Fibroblast of lung (primary cell): ENCODE measurements at places on chromosomes 1 and 21. TPM values are rescaled to one million over a fixed set of nuclear protein-coding genes. Genes with fewer than 3 reads are reported as not detected.

DNA sequence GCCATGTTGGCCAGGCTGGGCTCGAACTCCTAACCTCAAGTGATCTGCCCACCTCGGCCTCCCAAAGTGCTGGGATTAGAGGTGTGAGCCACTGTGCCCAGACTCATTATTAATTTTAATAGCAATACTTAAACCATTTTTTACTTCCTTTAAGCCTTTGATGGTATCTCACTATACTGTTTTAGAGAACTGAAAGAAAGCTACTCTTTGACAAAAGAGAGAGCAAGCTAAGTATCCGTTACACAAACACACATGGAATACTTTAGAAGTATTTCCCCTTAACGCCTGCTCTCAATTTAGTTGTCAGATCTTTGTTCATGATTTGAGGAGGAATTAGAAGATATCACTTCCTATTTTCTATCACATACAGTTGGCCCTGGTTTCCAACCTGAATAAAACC lies 189.4 kb downstream of the COP1 start:
- no peak overlapping the region for H3K27ac ChIP-seq
- H3K36me3 ChIP-seq, result no peaks in the 10 kb centered on the region

DNA sequence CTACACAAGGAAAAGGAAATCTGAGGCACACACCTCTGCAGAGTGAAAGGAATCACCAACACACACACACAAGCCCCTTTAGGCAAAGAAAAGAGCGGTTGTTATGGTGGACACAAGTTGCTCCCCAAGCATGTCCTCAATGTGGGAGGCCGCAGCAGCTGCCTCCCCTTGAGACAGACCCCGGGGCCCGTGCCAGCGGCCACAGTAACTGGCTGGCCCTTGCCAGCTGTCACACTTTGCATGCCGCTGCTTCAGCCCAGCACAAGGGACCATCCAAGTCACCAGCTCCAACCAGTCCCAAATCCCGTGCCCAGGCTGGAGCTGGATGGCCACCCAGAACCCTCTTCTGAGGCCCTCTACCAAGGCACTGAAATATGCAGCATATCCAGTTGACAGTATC lies 2.9 kb upstream of the OLIG1 start:
- H3K27me3 ChIP-seq, result peaks cover 63% of the 10 kb centered on the region
- no peaks in the 10 kb centered on the region for H3K36me3 ChIP-seq
- H3K4me3 ChIP-seq, result no peak overlapping the region
- no peaks in the 10 kb centered on the region for H3K4me1 ChIP-seq
- DNase-seq, result no peak

- no peaks in the 10 kb centered on the region for H3K4me1 ChIP-seq
- H3K27me3 ChIP-seq, result peaks cover 28% of the 10 kb centered on the region
- DNase-seq, result no peak
- H3K27ac ChIP-seq, result no peak overlapping the region
- H3K4me3 ChIP-seq, result no peak overlapping the region
- no peaks in the 10 kb centered on the region for H3K36me3 ChIP-seq
Observed at GRCh38 chr1:18104546-18105100, 3.0 kb upstream of the IGSF21 start.

Gene RGS8
- not detected in 2 replicates for polyA plus RNA-seq

Gene MMP23B
- polyA plus RNA-seq, result 0.82 and 0.89 TPM in 2 replicates

Gene B3GALT2
- polyA plus RNA-seq, result 4.3 and 46.2 TPM in 2 replicates
